Panc1 (cell line): ENCODE measurements at places on chromosomes 11 and 22.

DNA sequence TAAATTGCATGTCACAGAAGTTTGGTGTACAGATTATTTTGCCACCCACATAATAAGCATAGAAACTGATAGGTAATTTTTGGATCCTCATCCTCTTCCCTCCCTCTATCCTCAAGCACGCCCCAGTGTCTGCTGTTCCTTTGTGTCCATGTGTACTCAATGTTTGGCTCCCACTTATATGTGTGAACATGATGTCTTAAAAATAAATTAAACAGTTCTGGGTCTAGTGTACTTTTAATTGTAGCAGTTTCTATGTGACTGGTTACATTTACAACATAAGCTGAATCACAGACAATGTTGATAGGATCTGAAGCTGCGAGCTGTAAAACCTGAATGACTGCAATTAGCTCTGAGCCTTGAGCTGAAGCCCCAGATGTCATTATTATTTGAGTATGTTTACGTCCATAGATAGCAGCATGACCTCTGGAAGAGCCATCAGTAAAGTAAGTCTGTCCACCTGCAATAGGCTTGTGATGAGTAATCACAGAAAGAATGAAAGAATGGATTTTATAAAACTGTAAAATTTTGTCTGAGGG, 29.7 kb downstream of the OR10A6 start:
- no peak overlapping the region for H3K4me3 ChIP-seq
- no peak for DNase-seq
- H3K4me1 ChIP-seq: no peaks in the 10 kb centered on the region

DNA sequence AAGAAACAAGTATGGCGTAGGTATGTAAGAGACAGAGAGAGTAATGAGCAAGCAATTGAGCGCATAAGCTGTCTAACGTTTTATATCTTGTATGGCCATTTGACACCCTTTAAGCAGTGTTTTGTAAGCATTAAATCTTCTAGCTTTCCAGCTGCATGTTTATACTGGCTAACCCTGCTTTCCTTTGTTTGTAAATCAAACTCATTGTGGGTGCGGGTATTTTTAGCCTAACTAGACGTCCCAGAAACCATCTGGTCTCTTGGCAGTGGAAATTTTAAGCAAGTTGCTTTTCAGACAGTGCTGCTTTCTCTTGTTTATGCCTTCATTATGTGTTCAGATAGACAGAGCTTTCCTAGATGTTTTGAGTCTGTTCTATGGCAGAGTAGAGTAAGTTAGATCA, 73.5 kb downstream of the RNF169 start:
- DNase-seq: no peak
- H3K27ac ChIP-seq: no peak overlapping the region
- H3K4me1 ChIP-seq: 0 out of 2 replicates have a peak, but pooled peaks cover 2% of the 10 kb centered on the region
- no peak overlapping the region for H3K4me3 ChIP-seq
- peaks cover under 1% of the 10 kb centered on the region; the same call in 1 of the 2 replicates for H3K36me3 ChIP-seq
- H3K27me3 ChIP-seq: no peaks in the 10 kb centered on the region

GRCh38 chr11:119608781-119609180, 120.2 kb downstream of the NECTIN1 start:
- H3K36me3 ChIP-seq: no peaks in the 10 kb centered on the region
- H3K4me1 ChIP-seq: no peaks in the 10 kb centered on the region
- no peak overlapping the region for H3K27ac ChIP-seq
- no peak overlapping the region for H3K4me3 ChIP-seq
- no peak for DNase-seq
- H3K27me3 ChIP-seq: peaks cover 14% of the 10 kb centered on the region

DNA sequence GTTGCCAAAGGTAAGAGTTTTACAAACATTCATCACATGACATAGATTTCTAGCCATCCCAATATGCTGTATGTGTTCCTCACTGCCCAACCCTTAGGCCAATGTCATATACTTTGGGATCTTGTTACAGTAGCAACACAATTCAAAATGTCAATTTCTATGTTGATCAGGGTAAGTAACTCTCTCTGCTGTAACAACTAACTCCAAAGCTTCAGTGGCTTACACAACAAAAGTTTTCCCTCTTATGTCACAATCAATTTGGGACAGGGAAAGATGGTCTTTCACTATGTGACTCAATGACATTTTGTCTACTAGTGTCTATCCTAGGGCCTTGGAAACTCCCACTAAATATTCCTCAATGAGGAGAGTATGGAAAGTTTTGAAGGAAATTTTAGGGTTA, 144.5 kb downstream of the SBF2 start:
- H3K4me3 ChIP-seq: no peak overlapping the region
- H3K36me3 ChIP-seq: no peaks in the 10 kb centered on the region
- no peaks in the 10 kb centered on the region for H3K27me3 ChIP-seq
- H3K27ac ChIP-seq: peak overlapping the region; percentile 6; the same call in 1 of the 2 replicates
- DNase-seq: no peak

- H3K36me3 ChIP-seq: no peaks in the 10 kb centered on the region
- H3K27me3 ChIP-seq: no peaks in the 10 kb centered on the region
- H3K4me3 ChIP-seq: no peak overlapping the region
- peaks cover 3% of the 10 kb centered on the region; the same call in 1 of the 2 replicates for H3K4me1 ChIP-seq
These were observed 11.5 kb downstream of the BMAL1 start for GRCh38 chr11:13289081-13289480.
